ENCODE measurements at places on chromosomes 6 and 20.

DNA sequence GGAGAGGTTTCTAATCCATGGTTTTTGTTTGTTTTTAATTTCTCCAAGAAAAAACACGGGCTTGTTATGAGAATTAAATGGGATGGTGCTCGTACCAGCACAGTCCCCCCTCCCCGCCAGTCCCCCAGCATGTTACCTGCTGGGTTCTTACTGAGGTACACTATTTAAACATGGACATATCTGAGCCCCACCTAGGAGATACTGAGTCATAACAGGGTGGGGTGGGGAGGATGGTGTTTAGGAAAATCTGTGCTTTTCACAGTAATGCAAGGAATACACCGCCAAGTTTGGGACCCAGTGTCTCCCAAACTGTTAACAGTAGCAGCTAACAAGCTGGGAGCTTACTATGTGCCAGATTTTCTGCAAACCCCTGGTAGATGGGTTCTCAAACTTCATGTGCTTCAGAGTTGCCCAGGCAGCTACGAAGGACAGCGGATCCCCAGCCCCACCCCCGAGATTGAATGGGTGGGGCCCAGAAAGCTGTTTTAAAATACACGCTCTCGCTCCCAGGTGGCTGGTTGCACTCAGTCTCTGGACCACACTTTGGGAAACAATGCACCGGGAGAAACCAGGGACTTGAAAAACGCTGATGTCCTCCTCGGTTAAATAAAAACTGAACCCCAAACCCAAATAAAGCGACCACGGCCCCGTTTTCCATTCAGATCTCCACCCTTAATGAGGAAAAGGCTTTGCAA lies 995 bp downstream of the ZFP64 start:
- peak; percentile 30 for DNase-seq

GRCh38 chr6:136517002-136517401 lies 33.2 kb downstream of the MAP7 start:
- DNase-seq, result no peak

- no peak for DNase-seq
Observed at GRCh38 chr6:34022873-34023255, 123.0 kb downstream of the GRM4 start.

DNA sequence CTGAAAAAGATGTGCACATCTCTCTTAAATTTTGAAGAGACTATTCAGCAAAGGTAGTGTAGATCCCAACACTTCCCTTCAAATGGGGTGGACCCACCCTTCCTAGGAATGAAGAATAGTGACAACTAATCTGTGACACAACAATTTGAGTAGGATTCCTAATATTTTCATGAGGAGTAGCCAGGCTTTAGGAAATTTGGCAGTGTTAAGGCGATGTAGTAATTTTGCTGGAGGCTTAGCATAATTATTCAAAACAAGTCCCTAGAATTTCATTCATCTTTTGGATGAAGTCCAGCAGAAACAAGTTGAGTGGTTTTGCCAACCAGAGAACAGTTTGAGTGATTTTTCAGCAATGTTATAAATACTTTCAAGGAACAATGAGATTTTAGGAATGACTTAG lies 52.4 kb downstream of the ELOVL4 start:
- no peak for DNase-seq

GRCh38 chr6:164898412-164898811 lies 411.0 kb downstream of the C6orf118 start:
- DNase-seq, result no peak

DNA sequence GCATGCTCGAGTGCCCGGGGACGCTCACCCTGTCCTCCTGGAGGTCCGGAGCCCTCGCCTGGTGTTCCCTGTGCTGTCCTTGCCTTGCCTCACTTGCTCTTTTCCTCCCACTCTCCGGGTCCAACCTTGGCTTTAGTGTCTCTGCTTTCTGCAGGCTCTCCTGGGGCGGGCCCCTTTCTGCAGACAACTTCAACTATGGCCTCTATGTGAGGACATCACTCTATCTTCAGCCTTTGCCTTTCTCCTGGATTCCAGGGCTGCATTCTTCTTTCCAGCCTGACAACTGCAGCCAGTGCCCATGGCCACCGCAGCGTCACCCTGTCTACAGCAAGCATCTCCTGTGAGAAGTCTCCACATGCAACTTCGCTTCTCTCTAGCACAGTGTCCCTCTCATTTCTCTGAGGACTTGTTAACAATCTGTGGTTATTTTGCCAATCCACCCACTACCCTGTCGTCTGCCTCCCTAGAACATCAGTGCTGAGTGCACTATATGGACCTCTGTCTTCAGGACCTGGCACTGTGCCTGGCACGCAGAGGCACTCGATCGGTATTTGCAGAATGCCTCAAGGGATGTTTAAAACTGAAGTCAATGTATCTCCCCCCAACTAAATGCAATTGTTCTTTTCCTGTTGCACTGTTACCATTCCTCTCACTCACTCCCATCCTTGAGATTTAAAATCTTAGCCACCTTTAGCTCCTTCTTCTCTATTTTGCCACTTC lies 35.9 kb downstream of the FOXC1 start:
- no peak for DNase-seq

DNA sequence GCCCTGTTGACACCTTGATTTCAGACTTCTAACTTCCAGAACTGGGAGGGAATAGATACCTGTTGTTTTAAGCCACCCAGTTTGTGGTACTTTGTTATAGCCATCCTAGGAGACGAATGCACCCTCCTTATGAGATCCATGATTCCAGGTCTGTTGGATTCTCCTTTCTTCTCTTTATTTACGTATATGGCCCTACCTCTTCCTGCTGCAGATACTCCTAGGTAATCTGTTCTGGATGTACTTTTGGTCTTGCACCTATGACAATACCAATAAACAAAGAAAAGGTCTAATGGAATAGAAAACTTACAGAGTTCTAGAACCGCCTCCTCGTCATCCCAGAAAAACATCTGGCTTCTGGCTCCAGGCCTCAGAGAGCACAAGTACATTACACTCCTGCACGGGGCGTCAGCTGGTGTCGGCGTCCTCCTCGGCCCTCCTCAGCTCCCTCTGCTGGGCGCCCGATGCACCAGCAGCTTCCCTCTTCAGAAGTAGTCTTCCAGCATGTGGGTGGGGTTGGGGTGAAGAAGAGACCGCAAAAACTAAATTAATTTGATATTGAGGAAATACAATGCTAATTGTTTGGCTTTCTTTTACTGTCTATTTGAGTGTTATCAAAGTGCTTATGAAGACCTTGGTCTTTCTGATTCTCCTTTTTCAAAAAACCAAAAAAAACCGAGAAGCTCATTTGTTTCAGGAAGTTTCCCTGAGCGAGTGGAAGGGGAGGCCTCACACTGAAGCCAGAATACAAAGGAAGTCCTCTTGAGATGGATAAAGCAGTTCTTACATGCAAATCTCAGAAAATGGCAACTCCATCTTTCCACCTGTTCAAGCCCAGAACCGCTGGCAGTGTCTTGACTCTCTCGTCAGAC lies 9.7 kb upstream of the ATXN1 start:
- peak; percentile 79 for DNase-seq

- no peak for DNase-seq
Observed at GRCh38 chr6:53614676-53615075, 50.9 kb downstream of the KLHL31 start.

GRCh38 chr6:155274106-155274505 lies 10.3 kb downstream of the CLDN20 start:
- DNase-seq, result no peak

DNA sequence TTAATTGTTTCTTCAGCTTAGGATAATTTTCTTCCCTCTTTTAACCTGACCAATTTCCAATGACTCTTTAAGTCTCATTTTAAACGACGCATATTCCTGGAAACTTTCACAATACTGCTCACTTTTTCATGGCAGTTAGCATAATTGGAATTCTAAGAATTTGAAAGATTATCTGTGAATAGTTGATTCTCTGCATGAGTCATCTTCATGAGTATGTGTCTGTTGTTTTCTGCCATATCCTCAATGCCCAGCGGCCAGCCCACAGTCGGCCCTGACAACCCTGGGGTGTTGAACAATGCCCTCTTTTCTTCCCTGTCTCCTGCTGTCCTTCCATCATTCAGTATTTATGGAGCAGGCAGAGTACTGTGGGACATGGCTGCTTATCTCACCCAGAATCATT lies 554.2 kb downstream of the CDH26 start:
- no peak for DNase-seq

GRCh38 chr6:52551483-52552277 lies 25.2 kb downstream of the TRAM2 start:
- DNase-seq, result peak; percentile 82

DNA sequence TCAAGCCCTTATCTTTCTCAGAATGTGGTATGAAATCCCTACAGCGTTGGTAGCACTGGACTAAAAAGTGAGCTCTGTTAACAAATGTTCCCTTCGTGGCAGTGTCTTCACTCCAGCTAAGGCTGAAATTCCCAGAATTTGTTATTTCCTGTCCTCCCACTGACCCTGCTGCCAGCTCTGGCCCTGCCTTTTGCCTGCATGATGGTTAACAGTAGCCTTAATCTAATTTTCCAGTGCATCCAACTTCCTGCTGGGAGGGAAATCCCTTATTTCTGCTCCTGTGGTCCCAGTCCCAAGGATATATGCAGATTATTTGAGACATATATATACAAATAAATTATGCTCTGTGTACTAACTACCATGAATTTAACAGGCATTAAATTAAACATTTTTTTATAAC lies 157.2 kb upstream of the CARMIL1 start:
- peak; percentile 76 for DNase-seq

DNA sequence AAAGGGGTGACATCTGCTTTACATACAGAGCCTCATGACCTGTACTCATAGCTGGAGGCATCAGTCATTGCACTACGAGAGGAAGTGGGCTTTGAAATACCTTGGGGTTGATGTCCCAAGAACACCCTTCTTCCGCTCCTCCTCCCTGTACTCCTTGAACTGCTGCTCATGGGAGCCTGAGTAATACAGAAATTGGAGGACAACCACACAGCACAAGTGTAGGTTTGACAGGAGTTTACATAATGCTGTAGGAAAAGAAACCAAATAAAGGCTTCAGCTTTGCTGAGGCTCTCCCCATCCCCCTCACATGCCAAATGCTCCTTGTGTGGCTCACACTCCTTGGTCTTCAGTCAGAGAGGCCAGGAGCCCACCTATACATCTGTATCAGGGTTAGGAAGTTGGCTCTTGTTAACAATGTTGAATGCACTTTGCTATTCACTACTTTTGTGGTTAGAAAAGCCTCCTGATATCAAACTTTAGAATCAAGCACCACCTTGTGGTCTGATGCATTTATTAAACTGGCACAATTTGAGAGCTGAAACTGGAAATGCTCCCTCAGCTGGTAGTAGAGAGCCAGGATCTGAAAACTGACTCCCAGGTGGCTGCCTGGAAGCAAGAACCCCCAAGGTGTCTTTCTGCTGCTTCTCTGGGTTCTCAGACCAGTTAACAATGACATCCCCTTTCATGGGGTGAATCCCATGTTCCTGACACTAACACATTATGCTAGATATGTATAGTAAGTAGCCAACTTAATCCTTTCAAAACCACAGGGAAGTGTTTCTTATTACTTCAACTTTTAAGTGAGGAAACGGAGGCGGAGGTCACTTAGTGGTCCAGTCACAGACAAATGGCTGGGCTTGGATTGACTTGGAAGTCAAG lies 56.2 kb upstream of the EDN1 start:
- peak; percentile 83 for DNase-seq

GRCh38 chr6:87151471-87151780 lies 3.9 kb upstream of the ZNF292 start:
- no peak for DNase-seq

DNA sequence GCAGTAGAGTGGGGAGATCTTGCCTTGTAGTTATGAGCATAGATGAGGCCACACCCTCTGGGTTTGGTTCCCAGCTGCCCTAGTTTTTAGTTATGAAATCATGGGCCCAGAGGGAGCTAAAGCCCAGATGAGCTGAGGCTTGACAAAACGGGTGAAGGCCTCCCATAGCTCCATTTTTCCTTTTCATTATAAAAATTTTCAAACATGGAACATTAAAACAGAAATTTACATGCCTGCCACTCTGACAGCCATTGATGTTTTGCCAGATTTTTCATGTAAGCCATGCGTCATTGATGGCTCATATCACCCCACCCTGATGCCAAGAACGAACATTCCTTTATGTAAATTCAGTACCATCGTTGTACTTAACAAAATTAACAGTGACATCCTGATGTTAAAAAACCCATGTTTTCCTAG lies 67.9 kb downstream of the IGF2R start:
- DNase-seq, result no peak

DNA sequence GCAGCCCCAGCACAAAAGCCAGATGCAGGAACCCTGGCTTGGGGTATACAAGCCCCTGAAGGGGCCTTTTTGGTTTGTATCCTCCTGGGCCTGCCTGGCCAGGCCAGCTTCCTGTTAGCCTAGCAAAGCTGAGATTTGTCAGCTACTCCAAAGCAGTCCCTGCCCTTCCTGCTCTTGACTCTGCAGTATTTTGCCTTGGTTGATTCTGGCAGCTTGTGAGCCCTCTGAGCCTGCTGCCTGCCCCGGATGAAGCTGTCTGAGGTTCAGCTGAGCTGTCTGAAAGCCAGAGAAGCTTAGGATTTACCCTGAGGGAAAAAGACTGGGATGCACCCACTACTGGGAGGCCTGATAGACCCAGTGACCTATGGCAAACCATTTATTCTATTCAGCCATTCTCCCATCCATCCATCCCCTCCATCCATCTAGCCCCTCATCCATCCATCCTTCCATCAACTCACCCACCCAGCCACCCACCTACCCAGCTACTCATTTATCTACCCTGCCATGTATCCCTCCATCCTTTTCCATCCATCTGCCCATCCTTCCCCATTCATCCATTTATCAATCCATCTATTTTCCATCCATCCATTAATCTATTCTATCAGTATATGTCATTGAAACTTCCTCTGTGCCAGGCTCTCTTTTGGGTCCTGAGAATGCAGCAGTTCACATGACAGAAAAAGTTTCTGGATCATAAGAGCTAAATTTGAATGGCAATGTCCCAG lies 307.5 kb downstream of the DHX35 start:
- no peak for DNase-seq

DNA sequence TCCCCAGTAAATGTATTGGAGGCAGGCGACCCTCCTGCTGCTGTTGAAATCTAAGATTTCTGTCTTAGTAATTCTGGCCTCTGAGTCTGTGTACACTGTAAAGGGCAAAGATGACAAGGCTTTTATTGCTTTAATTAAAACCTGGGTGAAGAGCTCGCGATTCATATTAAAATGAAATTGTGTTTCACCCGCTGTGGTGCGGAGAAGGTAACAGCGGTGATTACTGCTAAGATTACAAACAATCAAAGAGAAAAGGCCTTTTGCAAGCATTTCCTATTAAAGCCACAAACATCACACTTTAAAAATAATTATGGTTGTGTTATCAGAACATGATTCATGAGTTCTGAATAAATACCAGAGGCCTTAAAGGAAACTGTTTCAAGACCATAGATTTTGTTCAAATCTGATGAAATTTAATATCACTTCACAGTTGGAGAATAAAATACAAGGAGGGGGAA lies 69.3 kb downstream of the TOX2 start:
- no peak for DNase-seq
